ENCODE measurements at places on chromosomes 6 and 20.

GRCh38 chr6:56708810-56709597 lies 66.3 kb upstream of the DST start:
- peak; percentile 80 for DNase-seq

DNA sequence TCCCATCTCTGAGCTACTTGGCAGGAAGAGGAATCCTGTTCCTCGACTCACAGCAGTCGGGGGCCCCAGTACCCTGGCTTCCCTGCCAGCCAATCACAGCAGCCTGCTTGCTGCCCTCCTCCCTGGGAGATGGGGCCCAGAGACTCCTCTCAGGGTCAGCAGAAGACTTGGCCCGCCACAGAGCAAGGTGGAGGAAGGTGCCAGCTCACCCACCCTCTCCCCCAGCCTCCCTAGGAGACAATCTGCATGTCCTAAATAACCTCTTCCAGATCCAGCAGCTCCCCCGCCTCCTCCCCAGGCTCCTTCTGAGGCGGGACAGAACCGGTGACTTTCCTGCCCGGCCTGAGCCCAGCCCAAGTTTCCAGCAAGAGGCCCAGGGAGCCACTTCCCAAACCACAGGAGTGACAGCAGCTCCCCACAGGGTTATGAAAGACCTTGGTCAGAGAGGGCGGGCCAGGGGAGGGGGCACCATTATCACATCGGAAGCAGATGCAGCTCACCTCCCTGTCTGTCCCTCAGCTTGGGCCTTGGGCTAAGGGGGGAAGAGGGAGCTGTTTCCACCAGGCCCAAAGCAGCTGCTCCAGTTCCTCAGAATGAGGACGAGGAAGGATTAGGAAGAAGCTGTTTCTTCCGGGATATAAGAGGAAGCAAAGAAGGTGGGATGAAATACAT lies 2.3 kb downstream of the CCND3 start:
- peak; percentile 53 for DNase-seq

- no peak for DNase-seq
Measured at GRCh38 chr6:40520678-40521077, 66.5 kb downstream of the LRFN2 start.

GRCh38 chr6:90650041-90650940 lies 63.4 kb upstream of the MAP3K7 start:
- DNase-seq = no peak

DNA sequence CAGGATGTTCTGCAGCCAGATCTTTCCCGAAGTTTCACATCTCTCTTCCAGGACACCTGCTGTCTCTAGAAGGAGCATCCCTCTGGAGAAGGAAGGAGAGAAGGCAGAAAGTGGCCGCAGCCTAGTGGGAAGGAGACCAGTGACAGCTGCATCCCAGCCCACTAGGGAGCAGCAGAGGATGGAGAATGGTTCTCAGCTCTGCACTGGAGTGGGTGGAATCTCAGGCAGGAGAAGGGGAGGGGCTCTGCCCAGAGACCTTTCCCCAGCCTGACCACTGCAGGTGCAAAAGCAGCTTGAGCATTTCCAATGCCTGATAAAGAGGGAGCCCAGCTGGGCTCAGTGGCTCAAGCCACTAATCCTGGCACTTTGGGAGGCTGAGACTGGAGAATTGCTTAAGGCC lies 32.3 kb downstream of the NCR2 start:
- DNase-seq = peak; percentile 53

- peak; percentile 97 for DNase-seq
Measured at GRCh38 chr20:41177636-41178035, 40.3 kb downstream of the PLCG1 start.

- DNase-seq = peak; percentile 77
Measured at GRCh38 chr6:27297857-27298730, 14.0 kb downstream of the POM121L2 start.

GRCh38 chr20:5844063-5844681 lies 94.0 kb downstream of the SHLD1 start:
- DNase-seq = peak; percentile 44

DNA sequence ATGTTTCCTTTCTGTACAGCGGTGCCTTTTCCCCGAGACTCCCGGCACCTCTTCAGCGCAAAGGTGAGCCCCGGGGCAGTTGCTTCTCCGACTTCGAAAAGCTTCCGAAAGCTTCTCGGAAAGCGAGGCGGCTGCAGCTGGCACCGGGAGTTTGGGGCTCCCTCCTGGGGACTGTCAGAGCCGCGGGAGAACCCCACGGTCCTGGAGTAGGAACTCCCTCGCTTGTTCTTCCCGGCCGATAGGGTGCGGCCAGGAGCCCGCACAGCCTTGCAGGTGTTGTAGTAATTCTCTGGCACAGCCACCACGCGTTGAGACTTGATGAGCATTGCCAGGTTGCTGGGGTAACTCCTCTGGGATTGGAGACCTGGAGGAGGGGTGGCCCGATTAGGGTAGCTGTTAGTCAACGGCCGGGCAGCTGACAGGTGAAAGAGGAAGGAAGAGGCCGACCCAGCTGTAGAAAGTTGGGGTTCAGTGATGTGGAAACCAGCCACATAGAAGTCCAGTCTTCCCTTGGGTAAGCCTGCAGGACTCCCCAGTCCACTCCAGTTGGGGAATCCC lies 721 bp downstream of the KDM1B start:
- peak; percentile 48 for DNase-seq

DNA sequence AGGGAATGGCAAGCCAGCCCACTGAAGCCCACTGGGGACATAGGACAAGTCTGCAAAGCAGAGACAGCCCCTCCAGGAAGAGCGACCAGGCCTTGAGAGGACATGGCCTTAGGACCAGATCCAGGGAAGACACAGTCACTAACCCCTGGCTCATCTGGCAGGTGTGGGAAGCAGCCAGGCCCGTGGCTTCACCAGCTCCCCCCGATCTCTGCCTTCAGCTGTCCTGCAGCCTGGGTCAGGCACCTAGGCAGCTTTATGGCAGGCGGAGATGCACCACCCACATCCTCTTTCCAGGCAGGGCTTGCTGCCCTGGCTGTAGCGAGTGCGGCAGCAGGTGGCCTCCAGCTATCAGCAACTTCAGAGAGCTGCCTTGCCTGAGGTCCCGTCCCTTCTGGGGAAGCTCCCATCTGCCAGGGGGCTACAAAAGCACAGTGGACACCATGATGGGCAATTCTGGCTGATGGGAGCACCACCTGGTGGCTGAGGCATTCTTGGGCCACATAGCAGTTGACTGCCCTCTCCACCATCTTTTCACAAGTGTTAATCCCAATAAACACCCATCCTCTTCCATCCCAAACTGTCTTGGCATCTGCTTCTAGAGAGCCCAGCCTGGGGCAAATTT lies 85.8 kb downstream of the DZANK1 start:
- no peak for DNase-seq

DNA sequence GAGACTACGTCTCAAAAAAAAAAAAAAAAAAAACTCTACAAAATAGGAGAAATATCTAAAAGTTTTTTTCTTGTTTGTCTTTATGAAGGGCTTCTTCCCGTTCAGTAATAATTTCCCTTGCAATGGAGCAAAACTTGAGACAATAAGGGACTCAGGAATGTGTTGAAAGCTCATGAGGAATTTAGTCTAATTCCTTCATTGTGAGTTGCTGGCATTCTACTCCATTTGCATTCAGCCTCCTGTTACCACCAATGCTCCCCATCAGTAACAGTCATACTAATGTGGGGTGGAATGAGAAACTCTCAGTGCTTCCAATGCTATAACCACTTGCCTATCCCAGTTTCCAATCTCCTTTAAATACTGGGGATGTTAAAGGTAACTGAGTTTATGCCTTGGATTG lies 576.7 kb upstream of the AGPAT4 start:
- no peak for DNase-seq

DNA sequence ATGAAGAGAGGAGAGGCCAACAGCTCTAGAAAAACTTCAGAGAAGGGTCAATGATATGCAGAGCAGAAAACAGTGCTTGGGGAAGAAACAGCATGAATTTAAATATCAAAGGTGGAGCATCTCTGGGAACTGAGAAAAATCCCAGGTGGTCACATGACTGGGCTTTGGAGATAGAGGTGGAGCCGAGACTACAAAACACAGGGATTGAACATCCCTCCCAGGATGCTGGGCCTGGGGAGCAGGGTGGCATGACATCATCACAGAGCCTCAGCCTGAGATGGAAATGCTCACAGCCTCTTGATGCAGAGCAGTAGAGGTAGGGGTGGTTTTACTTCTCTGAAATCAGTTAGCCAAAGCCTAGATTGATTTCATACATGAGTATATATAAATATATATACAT lies 529.5 kb downstream of the PRKN start:
- no peak for DNase-seq

DNA sequence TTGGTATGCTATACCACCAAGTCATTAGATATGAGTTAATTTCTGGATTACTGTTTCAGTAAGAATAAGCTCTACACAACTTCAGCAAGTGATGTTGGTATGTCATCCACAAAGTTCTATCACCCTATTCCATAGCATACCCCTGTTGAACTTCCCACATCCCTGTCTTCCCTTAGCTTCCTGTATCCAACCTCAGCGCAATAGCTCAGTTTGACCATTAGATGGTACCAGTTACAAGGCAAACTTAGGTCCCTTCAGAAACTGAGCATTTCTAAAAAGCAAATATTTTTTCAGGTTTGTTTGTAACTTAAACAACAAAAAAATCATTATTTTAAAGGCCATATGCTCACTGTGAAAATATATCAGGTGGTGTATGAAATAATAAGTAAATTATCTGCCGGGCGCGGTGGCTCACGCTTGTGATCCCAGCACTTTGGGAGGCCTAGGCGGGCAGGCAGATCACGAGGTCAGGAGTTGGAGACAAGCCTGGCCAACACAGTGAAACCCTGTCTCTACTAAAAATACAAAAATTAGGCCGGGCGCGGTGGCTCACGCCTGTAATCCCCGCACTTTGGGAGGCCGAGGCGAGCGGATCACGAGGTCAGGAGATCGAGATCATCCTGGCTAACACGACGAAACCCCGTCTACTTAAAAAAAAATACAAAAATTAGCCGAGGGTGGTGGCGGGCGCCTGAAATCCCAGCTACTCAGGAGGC lies 8.8 kb upstream of the MOG start:
- DNase-seq = peak; percentile 45

DNA sequence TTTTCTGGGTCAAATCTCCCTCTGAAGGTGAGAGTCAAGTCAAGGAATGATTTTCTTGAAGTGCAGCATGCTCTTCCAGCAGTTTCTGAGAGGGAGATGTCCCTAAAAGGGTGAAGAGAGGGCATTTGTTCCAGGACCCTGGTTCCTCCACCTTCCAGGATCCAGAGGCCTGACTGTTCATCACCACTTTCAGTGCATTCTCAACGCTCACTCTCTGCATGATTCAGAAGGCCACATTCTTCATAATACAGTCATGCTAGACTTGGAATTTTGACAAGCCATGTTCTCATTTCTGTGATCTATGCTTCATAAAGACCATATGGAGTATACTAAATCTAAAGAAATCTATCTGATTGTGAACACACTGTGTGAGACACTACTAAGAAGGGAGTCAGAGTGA lies 85.1 kb downstream of the PDE7B start:
- DNase-seq = peak; percentile 98

DNA sequence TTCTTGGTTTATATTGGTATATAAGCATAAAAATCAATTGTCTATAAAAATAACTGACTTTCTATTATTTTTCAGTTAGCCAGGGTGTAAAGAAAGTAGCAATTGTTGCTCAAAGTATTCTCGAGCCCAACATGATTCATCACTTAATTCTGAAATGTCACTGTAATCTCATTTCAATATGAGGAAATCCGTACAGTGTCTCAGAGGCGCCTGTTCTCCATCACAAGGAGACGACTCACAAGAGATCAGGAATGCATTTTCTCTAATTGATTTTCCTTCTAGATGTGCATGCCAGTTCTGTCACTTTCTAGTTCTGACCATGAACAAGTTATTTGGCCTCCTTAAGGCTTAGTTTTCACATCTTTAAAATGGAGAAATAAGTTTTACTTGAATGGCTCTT lies 753.1 kb downstream of the MAFB start:
- DNase-seq = no peak

- DNase-seq = peak; percentile 68
Measured at GRCh38 chr6:107318100-107318736, 141.1 kb downstream of the PDSS2 start.
